NCI-H524 treated with DMSO at 0.1 percent for 48 hours (cell line): ENCODE measurements at places on chromosomes 2 and 18.
A peak's percentile ranks its signal among the peaks of the same experiment; 100 is the strongest.

DNA sequence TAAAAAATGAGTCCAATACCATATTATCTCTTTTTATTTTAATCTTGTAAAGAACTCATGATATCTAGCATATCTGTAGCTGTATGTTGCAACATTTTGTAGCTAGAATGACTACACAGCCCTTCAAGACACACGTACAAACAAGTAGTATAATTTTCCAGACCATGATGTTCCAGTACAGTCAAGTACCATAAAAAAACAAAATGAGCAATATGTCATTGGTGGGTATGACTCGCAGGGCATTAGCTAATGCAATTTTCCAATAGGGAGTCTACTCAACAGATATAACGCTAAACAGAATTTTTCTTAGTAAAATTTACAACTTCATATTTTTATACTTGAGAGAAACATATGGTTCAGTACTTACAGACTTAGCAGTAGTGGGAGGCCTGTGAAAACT lies 53.6 kb upstream of the UGP2 start:
- no peak for DNase-seq

- DNase-seq, result no peak
Observed at GRCh38 chr2:159635006-159635789, 18.9 kb upstream of the BAZ2B start.

GRCh38 chr18:45014047-45014501 lies 333.4 kb downstream of the SETBP1 start:
- no peak for DNase-seq

DNA sequence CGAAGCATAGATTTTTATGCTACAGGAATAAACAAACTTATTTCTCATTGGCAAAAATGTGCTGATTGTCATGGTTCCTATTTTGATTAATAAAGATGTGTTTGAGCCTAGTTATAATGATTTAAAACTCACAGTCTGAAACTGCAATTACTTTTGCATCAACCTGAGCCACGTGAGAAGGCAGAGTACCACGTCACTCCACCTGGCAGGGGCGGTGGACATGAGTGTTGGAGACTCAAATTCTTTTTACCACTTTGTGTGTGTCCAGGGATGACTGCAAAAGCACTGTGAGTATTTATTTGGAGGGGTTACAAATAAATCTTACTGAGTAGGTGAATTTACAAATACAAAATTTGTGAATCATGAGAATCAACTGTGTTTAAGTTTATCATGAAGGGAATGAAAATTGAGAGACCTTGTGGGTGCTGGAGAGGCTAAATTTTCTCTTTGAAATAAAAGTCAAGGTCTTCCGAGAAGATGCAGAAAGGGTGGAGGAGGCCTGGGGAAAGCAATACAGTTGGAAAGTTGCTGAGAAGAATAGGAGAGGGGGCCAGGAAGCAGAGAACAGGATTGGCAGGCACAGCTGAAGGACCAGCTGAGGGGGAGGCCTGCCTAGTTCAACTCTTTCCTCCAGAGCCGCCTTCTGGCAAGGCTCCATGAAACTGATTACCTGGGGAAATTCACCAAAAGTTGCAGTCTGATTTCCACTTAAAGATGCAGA lies 316.4 kb downstream of the MYCN start:
- no peak for DNase-seq

DNA sequence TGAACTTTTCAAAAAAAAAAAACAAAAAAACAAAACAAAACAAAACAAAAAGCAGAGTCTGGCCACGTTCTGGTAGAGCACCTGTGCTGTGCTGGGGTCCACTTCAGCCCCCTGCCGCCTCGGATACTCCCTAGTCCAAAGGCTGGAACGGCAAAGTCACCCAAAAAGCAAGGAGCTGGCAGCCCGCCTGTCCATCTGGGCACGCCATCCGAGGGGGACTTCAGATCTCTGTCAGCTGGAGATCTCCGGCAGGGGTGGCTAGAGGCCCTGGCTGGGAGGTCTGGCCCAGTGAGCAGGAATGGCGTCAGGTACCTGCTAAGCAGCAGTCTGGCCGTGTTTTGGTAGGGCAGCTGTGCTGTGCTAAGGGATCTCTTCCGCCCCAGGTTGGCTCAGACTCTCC lies 152.3 kb upstream of the ZNF516 start:
- peak; percentile 78 for DNase-seq

GRCh38 chr18:1464444-1465217 lies 560.0 kb downstream of the ADCYAP1 start:
- no peak for DNase-seq

- no peak for DNase-seq
Observed at GRCh38 chr2:198254536-198255090, 450.2 kb downstream of the PLCL1 start.

- no peak for DNase-seq
Observed at GRCh38 chr2:154437104-154437503, 261.4 kb upstream of the KCNJ3 start.

GRCh38 chr2:209376686-209377085 lies 47.2 kb upstream of the MAP2 start:
- DNase-seq, result no peak

DNA sequence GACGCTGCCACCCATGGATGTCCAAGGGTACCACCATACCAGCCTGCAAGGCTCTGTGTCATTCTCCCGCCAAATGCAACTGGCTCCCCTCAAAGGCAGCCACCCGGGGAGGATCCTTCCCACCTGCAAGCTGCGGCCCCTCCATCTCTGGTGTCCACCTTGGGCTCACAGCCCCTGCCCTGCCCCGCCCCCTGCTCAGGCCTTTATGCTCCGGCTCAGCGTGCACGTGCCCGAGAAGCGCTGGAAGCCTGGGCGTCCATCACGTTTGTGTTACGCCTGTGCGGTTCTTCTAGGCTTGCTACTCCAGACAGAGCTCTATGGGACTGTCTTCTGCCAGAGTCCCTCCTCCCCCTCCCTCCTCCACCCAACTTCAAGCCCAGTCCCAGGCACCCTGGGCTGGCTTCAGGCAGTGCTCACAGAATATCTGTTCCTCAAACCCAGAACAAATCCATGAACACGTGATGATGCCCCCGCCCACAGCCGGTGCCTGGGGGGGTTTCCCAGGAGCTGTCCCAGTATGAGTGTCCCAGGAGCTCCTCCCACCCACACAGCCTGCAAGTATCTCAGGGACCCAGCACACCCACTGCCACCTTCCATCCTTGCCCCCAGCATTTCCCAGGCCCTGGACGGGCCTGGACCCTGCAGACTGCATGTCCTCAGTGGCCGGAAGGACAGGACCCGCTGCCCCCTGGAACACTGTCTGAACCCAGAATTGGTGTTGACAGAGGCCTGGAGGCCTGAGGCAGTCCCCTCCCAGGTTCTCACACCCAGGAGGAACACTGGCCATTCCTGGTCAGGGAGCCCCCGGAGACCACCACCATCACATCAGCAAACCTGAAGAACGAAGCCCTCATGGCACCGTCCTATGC lies 30.3 kb downstream of the KIF1A start:
- no peak for DNase-seq

- DNase-seq, result no peak
Observed at GRCh38 chr2:141003967-141004657, 1126.7 kb downstream of the LRP1B start.

- DNase-seq, result no peak
Observed at GRCh38 chr18:25425024-25425423, 73.1 kb upstream of the ZNF521 start.

GRCh38 chr2:239936838-239937581 lies 88.1 kb downstream of the NDUFA10 start:
- no peak for DNase-seq

DNA sequence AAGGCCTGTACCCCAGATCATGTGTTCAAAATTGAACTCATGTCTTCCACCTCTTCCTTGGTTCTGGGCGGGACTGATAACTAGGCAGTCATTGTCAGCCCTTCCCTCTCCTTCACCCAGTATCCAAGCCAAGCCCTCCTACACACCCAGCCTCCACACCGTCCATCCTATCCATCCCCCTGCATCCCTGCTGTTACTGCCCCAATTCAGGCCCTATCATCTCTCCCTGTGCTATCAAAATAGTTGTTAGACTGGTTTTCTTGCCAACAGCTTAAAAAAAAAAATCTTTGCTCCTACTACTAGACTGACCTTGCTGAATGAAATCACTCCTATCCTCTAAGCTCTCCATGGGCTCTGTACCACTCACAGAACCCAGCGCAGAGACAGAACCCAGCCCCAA lies 32.8 kb downstream of the TGFA start:
- DNase-seq, result no peak

- DNase-seq, result no peak
Observed at GRCh38 chr2:27802547-27802946, 31.0 kb downstream of the MRPL33 start.

DNA sequence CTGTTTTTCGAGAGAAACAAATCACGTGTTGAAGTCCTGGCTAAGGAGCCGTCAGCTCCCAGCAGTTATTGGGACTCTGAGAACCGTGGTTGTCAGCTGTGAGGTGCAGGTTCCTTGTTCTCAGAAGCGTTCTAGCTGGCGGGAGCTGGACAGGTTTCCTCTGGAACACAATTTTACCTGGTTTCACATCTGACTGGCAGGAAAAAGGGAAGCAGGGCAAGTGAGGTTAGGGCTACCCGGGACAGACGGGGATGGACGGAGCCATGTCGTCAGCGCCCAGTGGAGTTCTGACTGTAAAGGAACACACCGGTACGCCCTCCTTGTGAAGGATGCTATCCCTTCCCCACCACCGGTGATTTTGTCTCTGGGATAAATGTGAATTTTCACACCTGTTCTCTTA lies 26.1 kb downstream of the ITGB1BP1 start:
- DNase-seq, result no peak

DNA sequence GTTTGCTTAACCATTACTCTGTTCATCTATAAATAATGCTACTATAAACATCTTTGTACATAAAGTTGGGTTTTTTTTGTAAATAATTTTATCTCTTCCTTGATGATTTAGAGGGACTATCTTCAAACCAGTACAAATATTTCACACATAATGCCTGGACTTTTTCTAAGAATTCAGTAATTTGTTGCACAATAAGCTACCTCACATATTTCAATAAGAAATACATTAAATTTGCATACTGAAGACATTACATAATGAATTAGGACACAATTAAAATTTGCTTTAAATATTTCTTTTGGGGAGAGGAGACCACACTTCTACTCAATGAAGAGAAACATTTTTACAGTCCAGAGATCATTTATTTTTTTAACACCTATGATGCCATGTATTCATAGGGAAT lies 7.2 kb upstream of the ROCK1 start:
- DNase-seq, result no peak

- no peak for DNase-seq
Observed at GRCh38 chr2:101679801-101680487, 17.6 kb upstream of the MAP4K4 start.

GRCh38 chr2:157938556-157938955 lies 62.4 kb upstream of the ACVR1 start:
- DNase-seq, result no peak

DNA sequence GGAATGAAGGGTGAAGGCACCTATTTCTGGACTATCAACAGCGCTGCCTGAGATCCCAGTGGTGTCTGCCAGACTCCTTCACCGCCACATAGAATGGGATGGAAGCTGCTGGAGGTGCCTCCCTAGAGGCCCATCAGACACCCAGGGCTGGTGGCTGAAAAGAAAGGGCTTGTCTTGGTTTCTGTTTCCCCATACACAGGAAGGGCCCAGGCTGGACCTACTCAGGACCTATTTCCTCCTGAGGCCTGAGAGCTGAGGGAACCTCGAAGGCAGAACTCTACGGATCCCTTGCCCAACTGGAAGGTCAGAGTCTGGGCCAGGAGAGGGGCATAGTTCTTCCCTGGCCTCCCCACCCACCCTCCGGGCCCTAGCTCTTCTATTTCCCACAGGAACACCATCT lies 2.9 kb upstream of the CLEC4F start:
- no peak for DNase-seq

DNA sequence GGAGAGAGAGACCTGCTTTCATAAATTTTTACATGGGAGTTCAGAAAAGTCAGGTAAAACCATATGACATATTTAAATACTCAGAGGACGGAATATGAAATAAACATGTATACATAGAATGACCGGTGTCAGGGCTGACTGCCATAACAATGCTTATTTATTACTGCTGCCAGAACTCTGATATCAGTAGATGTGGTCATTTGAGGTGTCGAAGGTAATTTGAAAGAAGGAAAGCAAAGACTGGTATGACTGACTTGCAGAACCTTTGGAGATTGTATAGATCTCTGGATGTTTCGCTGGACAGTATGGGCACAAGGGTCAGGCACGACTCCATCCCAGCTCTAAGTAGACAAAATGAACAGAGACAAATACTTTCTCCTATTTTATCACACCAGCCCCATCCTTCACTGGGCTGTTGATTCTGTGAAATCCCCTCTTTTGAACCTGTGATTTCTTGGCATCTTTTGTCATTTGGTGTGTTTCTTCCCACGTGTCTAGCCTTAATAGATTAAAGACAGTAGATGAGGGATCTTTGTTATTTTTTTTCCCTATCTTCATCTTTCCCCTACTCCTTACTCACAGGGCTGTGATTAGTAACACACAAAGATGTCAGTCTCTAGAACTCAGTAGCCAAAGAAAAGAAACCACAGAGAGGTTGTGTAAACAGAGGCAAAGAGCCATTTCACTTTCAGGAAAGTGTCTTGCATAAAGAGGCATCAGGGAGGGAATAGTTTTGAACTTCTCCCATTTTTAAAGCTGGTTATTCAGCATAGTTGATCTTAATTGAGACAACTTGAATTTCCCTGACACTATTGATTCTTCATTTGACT lies 61.6 kb downstream of the ICOS start:
- DNase-seq, result no peak

GRCh38 chr18:73101977-73102376 lies 234.2 kb upstream of the NETO1 start:
- DNase-seq, result no peak

DNA sequence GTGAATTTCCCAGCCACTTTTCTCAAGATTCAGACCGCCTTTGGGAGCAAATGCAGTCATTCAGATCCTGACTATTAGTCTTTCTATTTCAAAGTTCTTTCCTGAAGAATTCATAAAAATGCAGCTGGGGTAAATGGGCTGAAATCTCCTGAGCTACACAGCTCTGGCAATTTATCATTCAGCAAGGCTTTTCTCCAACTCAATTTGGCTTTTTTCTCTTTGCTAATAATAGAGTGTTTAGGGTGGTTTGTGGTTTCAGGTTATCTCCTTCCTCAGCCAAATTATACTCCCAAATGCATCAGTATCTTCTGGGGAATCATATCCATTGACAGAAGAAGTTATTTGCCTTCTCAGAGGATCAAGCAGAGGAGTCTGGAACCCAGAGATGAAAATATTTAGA lies 282.4 kb upstream of the SLC14A2 start:
- DNase-seq, result no peak

DNA sequence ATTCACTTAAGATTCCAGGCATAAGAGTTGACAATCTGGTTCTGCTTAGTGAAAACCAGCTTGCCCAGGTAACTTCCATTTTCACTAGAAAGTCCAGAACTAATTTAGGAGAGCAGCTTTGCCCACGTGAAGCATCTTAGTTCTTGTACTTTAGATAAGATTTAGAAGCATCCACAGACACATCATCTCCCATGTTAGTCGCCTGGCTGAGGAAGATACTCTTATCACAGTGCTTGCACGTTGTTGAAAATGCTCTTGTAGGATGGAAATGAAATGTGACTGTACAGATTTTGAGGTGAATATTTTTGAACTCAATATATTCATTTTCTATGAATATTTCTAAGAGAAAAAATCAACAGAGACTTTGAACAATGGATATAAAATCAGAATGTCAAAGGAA lies 159.7 kb downstream of the SOCS6 start:
- DNase-seq, result no peak

GRCh38 chr18:34128436-34128835 lies 96.3 kb downstream of the NOL4 start:
- DNase-seq, result no peak
